CD8-positive, alpha-beta T cell (primary cell): ENCODE measurements at places on chromosomes 3 and 15. TPM values are rescaled to one million over a fixed set of nuclear protein-coding genes. Genes with fewer than 3 reads are reported as not detected.

- DNase-seq: no peak
These were observed 44.2 kb downstream of the GRK7 start for GRCh38 chr3:141807277-141808033.

DNA sequence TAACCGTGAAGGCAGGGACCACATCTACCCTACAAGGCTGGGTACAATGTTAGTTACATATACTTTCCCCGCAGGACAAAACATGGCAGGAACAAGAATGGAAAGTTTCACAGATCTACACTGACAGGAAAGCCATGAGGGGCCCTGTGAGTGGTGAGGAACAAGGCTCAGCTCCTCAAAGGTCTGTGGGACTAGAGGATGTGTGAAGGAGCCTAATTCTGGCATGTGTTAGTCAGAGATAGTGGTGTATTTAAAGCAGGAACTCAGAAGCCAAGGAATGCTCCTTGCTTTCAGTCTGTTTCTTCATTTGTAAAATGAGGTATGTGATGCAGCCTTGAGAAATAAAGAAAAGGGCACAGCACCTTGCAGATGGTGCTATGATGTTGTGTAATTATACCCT, 25.1 kb downstream of the ETV5 start:
- DNase-seq: no peak

GRCh38 chr3:112605285-112605684, 35.7 kb downstream of the CCDC80 start:
- no peak for DNase-seq

DNA sequence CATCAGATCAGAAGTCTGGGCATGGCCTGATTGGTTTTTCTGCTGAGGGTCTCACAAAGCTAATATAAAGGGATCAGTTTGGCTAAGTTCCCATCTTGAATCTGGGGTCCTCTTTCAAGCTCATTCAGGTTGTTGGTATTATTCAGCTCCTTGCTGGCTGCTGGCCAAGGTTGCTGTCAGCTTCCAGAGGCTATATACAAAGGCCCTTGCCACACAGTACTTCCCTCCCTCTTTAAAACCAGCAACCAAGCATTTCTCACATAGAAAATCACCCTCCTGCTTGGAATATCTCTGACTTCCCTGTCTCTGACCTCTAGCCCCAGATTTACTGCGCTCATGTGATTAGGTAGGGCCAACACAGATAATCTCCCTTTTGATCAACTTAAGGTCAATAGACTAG, 442.9 kb downstream of the ERC2 start:
- no peak for DNase-seq

- DNase-seq: no peak
These were observed 107.0 kb downstream of the PTPRG start for GRCh38 chr3:61668317-61668864.

GRCh38 chr15:70538278-70538677, 225.1 kb downstream of the UACA start:
- no peak for DNase-seq

GRCh38 chr3:6697722-6698121, 163.2 kb upstream of the GRM7 start:
- DNase-seq: no peak

Gene RPP25
- total RNA-seq: 0.22 TPM
